ENCODE measurements at places on chromosomes 6 and 20. TPM values are rescaled to one million over a fixed set of nuclear protein-coding genes. Genes with fewer than 3 reads are reported as not detected.

DNA sequence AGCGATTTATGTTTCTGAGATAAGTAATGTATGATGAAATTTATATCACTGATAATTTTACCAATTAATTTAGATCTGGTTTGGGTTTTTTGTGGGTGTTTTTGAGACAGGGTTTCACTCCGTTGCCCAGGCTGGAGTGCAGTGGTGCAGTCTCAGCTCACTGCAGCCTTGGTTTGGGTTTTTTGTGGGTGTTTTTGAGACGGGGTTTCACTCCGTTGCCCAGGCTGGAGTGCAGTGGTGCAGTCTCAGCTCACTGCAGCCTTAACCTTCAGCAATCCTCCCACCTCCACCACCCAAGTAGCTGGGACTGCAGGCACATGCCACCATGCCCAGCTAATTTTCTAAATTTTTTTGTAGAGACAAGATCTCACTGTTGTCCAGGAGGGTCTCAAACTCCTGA lies 13.0 kb downstream of the MRS2 start:
- DNase-seq: no peak

DNA sequence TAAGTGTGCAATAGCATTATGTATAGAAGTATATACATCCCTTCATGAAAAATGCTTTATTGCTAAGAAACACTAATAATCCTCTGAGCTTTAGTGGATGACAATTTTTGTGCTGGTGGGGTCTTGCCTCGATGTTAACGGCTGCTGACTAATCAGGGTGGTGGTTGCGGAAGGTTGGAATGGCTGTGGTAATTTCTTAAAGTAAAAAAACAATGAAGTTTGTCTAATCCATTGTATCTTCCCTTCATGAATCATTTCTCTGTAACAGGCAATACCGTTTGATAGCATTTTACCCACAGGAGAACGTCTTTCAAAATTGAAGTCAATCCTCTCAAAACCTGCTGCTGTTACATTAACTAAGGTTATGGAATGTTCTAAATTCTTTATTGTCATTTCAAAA lies 816.5 kb upstream of the GJE1 start:
- DNase-seq: no peak

DNA sequence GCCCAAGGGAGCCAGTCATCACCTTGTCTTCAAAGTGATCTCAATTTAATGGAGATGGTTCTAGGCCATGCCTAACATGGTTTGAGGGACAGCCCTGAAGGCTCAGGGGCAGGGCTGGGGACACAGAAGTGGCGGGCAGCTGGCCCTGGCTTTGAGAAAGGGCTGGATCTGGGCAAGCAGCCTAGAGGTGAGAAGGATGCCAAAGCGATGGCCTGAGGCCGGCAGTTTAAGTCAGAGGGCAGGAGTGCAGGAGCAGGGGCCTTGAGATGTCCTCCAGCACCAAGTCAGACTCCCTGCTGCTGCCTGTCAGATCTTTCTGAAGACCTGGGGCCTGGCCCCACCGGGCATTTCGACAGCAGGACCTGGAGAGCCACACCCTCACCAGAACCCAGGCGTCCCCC lies 28.4 kb upstream of the APMAP start:
- no peak for DNase-seq

DNA sequence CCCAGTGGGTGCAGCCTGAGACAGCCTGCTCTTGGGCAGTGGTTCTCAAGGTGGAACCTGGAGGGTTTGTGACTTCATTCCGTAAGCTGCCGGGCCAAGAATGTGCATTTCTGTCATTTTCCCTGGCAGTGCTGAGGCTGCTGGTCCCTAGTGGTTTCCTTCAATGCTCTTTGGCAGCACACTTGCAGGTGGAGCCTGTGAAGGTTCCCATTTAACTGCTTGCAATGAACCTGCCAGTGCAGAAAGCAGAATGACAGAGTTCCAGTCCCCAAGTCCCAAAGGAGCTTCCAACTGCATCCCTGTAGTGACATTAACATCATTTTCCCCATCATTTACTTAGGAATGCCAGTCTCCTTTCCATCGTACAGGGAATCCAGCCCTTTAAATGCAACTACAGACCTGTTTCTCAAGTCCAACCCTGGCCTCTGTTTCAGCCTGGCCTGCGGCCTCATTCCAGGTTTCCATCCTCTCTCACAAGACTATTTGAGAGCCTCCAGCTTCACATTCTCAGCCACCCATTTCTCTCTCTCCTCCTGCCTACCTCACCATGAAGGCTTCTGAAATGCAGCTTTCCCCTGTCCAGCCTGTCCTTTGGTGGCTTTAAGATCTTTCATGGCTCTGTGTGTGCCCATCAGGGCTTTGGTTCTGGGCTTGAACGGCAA lies 149.7 kb upstream of the GGTLC1 start:
- no peak for DNase-seq

The CARMIL1 gene
- 3.5 TPM for total RNA-seq

GRCh38 chr6:113610377-113610988 lies 246.7 kb upstream of the MARCKS start:
- no peak for DNase-seq

DNA sequence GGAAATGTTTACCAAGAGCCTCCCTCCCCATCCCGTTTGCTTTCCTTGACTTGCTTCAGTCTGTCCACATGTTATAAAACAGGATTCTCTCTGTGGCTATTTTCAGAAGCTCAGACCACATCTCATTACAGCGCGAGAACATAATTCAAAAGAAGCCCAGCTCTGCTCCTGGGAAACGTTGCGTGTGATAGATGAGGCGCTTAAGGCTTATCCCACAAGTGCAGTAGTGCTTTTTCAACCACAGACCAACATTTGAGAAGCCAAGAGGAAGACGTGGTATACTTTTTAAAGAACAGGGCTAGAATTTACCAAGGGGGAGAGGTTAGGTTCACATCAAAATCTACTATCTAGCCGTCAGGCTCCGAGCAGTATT lies 239.5 kb downstream of the SLC24A3 start:
- no peak for DNase-seq

GRCh38 chr6:30554962-30555815 lies 1.1 kb downstream of the GNL1 start:
- peak; percentile 22 for DNase-seq

The SIM1 gene
- not detected for total RNA-seq

The AIF1 gene
- total RNA-seq: 5.2 TPM

- DNase-seq: no peak
Observed at GRCh38 chr6:164962805-164963204, 346.6 kb downstream of the C6orf118 start.

DNA sequence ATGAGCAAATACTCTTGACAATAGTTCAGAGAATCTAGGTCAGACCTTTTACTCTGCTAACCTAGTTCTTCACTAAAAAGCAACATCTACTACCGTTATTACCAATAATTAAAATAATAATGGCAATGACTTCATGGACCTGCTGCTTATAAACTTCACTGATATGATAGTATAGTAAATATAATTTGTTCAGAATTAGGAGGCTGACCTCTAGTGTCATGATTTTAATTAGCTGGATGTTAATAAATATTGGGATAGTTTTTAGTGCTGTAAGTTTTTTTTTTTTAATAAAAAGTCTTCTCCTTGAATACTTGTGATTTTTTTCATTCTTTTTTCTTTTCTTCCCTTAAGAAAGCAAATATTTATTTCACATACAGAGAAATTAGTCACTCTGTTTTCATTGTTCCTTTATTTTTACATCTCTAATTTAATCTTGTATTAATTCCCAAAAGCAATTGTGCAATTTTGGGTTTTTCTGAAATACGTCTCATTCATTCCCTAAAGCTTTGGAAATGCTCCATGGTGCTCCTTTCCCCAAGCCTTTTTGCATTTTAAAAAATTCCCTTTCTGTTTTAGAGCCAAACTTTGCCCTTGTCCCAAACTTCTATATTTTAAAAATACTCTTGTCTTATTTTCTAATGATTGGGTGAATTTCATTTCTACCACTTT lies 46.6 kb upstream of the UST start:
- no peak for DNase-seq

- no peak for DNase-seq
Observed at GRCh38 chr6:138959521-138959920, 28.5 kb downstream of the REPS1 start.

DNA sequence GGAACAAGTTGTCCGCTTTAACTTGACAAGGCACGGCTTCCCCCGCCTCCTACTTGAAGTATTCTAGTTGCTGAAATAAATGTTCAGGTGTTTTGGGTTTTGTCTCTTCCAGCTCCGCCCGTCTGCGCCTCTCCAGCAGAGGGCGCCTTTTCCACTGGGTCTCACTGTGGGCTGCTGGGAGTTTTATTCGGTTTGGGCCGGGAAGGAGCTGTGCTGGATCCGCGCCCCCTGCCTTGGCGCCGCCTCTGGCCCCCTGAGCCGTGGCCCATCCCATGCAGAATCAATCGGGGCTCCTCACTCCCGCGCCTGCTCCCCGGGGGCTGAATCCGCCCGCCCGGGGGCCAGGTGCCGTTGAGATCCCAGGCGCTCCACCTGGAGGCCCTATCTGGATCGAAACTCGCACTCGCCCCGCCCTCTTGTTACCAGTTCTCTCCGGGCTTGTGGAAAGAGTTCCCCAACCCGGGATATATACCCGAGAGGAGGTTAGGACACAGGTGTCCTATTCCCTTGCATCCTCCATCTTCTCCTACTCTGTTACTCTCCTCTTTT lies 51.0 kb upstream of the TCF21 start:
- peak; percentile 47 for DNase-seq

The ARFRP1 gene
- total RNA-seq: 85.6 TPM

GRCh38 chr6:307065-307814 lies 15.0 kb downstream of the DUSP22 start:
- no peak for DNase-seq

DNA sequence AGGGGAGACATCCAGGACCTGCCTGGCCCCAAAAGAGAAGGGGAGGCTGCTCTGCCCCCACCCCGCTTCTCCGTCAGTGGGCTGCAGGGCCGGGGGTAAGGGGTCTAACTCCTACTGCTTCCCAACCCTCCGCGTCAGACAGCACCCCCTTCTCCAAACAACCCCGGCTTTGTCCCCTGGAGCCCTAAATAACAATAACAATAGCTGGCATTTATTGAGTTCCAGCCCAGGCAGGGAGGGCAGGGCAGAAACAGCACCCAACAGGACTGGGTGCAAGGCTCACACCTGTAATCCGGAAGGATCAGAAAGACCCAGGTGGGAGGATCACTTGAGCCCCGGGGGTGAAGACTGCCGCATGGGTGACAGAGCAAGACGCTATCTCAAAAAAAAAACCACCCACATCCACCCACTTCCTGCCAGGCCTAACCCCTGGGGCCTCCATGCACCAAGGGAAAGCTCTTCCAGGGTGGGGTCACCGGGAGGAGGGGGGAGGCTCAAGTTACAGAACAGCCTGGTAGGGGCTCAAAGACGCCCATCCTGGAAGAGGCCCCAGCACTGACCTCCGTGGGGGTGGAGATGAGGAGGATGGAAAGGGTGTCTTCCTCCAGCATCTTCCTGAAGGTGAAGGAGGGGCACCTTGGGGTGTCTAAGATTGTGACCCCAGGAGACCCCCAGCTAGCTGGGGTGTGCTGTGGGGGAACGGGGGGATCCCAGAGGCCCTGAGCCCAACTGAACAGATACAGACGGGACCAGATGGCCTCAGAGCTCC lies 1.3 kb upstream of the FNDC11 start:
- DNase-seq: peak; percentile 82

The LY6G5C gene
- total RNA-seq: 4.4 TPM

GRCh38 chr6:31270788-31271640 lies 878 bp downstream of the HLA-C start:
- peak; percentile 52 for DNase-seq

GRCh38 chr6:125558241-125558843 lies 191.1 kb upstream of the HEY2 start:
- DNase-seq: no peak

DNA sequence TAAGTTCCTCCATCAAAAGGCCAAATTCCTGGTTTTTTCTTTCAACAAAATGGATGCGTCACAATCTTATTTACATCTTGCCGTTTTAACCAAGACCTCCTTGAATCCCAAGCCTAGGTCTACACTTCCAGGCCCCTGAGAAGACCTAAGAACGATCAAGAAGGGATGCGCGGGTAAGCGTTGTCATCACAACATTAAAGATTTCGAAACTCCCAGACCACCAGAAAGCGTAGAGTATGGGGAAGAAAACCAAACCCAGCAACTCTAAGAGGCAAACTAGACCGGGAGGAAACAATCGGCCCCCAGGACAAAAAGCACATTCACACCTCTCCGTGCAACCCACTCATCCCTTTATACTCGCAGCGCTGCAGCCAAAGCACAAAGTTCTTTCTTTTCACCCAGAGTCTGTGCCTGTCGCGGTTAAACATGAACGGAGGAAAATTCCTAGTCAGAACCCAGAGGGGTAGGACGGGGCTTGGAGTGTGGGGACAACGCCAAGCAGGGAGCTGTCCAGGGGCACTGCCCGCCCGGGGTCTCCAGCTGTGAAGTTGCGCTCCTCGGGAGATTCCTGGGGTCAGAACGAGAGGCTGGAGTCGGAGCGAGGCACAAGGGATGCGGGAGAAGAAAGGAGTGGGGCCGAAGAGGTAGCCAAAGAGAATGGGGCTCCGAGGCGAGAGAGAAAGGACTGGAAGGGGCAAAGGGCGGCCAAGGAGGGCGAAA lies 725 bp downstream of the OSER1 start:
- DNase-seq: no peak

- no peak for DNase-seq
Observed at GRCh38 chr6:40930555-40930954, 108.5 kb downstream of the UNC5CL start.

GRCh38 chr6:166877906-166878305 lies 78.4 kb downstream of the RNASET2 start:
- DNase-seq: no peak

DNA sequence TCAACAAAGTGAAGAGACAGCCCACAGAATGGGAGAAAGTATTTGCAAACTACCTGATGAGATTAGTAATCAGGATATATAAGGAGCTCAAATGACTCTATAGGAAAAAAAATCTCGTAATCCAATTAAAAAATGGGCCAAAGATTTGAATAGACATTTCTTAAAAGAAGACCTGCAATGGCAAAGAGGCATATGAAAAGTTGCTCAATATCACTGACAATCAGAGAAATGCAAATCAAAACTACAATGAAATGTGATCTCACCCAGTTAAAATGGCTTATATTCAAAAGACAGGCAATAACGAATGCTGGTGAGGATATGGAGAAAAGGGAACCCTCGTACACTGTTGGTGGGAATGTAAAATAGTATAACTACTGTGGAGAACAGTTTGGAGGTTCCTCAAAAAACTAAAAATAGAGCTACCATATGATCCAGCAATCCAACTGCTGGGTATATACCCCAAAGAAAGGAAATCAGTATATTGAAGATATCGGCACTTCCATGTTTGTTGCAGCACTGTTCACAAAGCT lies 65.0 kb downstream of the TOX2 start:
- DNase-seq: no peak

The C2 gene
- total RNA-seq: 2.1 TPM

The FAM83B gene
- not detected for total RNA-seq

DNA sequence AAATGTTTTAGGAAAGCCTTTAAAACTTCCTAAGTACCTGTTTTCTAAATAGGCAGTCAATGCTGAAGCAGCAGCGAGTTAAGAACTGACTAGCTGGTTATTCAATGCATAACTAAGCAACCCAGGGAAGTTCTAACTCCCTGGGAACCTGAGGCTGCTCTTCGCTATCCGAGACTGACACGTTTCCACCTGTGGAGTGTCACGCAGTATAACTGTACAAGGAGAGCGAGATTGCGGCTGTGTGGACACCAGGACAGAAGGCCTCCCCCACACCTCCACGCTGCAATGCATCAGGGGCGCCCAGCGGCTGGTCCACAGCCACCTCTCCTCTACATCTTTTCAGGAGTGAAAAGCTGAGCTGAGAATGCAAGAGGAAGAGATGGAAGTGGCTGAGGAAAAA lies 8.0 kb downstream of the PXDC1 start:
- DNase-seq: no peak
